ENCODE measurements at places on chromosomes 7 and 10. TPM values are rescaled to one million over a fixed set of nuclear protein-coding genes. Genes with fewer than 3 reads are reported as not detected.

- H3K27ac ChIP-seq = no peak overlapping the region
- no peaks in the 10 kb centered on the region for H3K36me3 ChIP-seq
- DNase-seq = no peak
- no peaks in the 10 kb centered on the region for H3K4me1 ChIP-seq
These were observed 63.0 kb upstream of the HPS1 start for GRCh38 chr10:98509745-98510144.

The GPR15LG gene
- total RNA-seq = not detected

The AGK gene
- total RNA-seq = 36.3 TPM

The ADO gene
- total RNA-seq = 26.2 TPM

- no peaks in the 10 kb centered on the region for H3K36me3 ChIP-seq
- no peak overlapping the region for H3K27ac ChIP-seq
- H3K27me3 ChIP-seq = peaks cover 6% of the 10 kb centered on the region
- DNase-seq = peak; percentile 31
- no peak overlapping the region for H3K4me3 ChIP-seq
- H3K4me1 ChIP-seq = no peaks in the 10 kb centered on the region
These were observed 10.2 kb upstream of the GDF2 start for GRCh38 chr10:47311932-47312662.

DNA sequence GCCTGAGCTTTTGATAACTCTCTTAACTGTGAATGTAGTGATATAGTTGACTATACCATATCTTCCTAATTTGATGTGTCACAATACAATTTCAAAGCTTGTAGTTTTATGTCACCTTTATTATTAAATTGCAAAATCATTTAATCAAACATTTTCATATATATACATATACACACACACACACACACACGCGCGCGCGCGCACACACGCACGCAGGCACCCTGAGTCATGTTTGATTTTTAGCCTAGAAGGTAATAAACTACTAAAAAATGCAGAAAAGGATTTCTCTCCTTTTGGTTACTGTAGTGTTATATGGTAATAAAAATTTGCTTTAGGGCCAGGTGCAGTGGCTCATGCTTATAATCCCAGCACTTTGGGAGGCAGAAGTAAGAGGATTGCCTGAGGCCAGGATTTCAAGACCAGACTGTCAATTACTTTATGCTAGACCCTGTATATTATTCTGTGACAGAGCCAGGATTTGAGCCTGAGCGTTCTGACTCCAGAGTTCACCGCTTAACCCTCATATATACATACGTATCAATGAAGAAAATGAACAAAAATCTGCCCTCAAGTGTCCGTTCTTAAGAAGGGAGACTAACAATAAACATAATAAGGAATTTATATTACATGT is 89.6 kb downstream of the PODXL start:
- H3K27me3 ChIP-seq = no peaks in the 10 kb centered on the region
- H3K4me1 ChIP-seq = no peaks in the 10 kb centered on the region

The THSD7A gene
- 0.05 TPM for total RNA-seq

The BAMBI gene
- total RNA-seq = 6.2 TPM

The DNTT gene
- total RNA-seq = not detected

- no peak overlapping the region for H3K27ac ChIP-seq
- DNase-seq = no peak
- H3K4me3 ChIP-seq = no peak overlapping the region
- no peaks in the 10 kb centered on the region for H3K36me3 ChIP-seq
- no peaks in the 10 kb centered on the region for H3K27me3 ChIP-seq
These were observed 36.0 kb downstream of the PHF14 start for GRCh38 chr7:11009631-11010030.

DNA sequence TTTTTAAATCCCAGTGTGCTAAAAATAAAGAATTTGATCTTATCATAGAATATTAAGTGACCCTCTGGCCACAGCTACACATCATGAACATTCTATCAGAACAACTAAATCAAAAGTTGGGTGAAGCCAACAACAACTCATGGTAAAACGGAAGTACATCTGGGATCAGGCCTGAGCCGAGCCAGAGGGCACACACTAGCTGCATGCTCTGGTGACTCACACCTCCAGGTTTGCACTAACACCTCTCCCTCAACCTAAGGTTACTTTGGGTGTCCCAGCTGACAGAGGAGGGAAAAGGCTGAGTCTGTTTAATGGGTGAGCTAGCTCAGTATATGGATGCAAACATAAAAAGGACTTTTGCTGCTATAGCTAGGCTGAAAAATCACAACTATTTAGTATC is 281.6 kb downstream of the HGF start:
- no peaks in the 10 kb centered on the region for H3K27me3 ChIP-seq
- H3K36me3 ChIP-seq = no peaks in the 10 kb centered on the region
- H3K4me3 ChIP-seq = no peak overlapping the region
- DNase-seq = no peak
- no peaks in the 10 kb centered on the region for H3K4me1 ChIP-seq

DNA sequence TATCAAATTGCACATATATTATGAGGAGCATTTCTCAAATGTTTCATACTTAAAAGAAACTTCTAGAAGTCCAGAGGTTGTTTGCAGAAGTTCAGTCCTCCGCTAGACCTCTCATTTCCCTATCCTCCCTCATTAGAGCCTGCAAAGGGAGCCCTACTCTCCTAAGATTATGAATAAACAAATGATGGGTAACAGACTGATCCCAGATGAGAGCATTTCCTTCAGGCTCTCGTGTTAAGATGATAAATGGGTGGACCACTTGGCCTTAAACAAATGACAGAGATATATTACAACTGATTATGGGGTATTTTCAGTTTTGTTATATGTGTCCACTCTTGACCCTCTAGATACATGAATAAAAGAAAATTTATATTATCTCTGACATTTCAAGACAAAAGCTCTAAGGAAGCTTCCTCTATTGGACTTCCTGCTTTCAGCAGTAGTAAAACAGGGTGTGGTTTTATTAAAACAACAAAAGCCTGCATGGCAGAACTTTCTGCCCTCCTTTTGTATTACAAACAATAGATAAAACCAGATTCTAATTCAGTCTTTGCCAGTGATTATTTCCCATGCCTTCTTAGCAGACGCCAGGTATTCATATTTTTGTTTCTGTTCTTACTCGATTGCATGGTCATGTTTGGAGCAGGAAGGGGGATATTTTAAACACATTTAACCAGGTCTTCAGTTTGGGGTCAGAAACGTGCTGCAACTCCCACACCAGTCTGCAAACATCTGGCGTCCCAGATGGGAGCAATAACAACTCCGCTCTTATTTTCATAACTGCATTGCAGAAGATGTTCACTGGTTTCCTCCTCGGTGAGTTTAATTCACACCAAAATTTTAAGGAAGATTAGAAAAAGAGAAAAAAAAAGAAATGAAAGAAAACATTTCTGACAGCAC is 52.4 kb upstream of the FAM204A start:
- H3K27me3 ChIP-seq = peaks cover 19% of the 10 kb centered on the region
- no peak overlapping the region for H3K27ac ChIP-seq
- no peak for DNase-seq
- H3K36me3 ChIP-seq = no peaks in the 10 kb centered on the region
- H3K4me1 ChIP-seq = no peaks in the 10 kb centered on the region
- H3K4me3 ChIP-seq = no peak overlapping the region

- H3K4me1 ChIP-seq = no peaks in the 10 kb centered on the region
- no peaks in the 10 kb centered on the region for H3K36me3 ChIP-seq
- DNase-seq = no peak
- H3K4me3 ChIP-seq = no peak overlapping the region
- H3K27me3 ChIP-seq = peaks cover 15% of the 10 kb centered on the region
These were observed 744 bp upstream of the BICC1 start for GRCh38 chr10:58511765-58512490.

The OR2A2 gene
- total RNA-seq = not detected

GRCh38 chr7:111883241-111883640 is 320.9 kb upstream of the IMMP2L start:
- DNase-seq = no peak
- H3K27ac ChIP-seq = no peak overlapping the region
- H3K4me1 ChIP-seq = no peaks in the 10 kb centered on the region
- no peak overlapping the region for H3K4me3 ChIP-seq
- no peaks in the 10 kb centered on the region for H3K36me3 ChIP-seq
- H3K27me3 ChIP-seq = no peaks in the 10 kb centered on the region

- no peak for DNase-seq
- no peak overlapping the region for H3K27ac ChIP-seq
- no peak overlapping the region for H3K4me3 ChIP-seq
- H3K27me3 ChIP-seq = no peaks in the 10 kb centered on the region
- H3K4me1 ChIP-seq = peaks cover 5% of the 10 kb centered on the region
These were observed 110.0 kb downstream of the ADAM22 start for GRCh38 chr7:88044069-88044468.

GRCh38 chr7:45001138-45001694 is 1.2 kb downstream of the CCM2 start:
- H3K27ac ChIP-seq = no peak overlapping the region
- H3K36me3 ChIP-seq = no peaks in the 10 kb centered on the region
- DNase-seq = no peak

DNA sequence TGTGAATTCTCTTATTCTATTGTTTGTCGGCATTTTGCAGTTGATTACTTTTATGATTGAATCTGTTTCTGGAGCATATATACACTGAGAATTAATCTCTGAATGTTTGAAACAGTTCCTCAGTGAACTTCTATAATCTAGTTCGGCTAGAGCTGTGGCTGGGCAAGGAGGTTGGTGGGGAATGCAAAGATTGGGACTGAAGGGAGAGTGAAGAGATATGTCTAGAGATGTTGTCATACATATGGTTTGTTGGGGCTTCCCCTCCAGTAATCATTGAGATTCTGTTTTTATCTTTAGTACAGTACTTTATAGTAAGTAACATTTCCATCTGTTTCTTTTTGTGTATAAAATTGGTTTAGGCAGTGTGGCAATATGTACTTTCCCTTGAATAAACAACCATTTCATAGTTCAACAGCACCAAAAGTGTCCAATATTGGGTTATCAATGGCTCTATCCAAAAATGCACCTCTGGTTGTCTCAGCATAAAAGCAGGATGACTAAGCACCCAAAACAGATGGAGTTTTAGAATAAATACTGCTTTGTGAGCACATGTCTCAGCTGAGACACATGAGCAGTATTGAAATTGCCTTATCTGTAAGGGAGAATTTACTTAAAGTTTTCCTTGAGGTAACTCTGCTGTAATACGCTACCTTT is 36.7 kb downstream of the WAC start:
- H3K36me3 ChIP-seq = peaks cover 5% of the 10 kb centered on the region
- no peaks in the 10 kb centered on the region for H3K27me3 ChIP-seq
- H3K4me1 ChIP-seq = peaks cover 9% of the 10 kb centered on the region
- no peak overlapping the region for H3K4me3 ChIP-seq
- DNase-seq = no peak
- no peak overlapping the region for H3K27ac ChIP-seq

The CLRN3 gene
- total RNA-seq = 0.39 TPM

The DEPP1 gene
- total RNA-seq = 3.8 TPM

The ATAD1 gene
- 66.4 TPM for total RNA-seq

The RADIL gene
- 5.3 TPM for total RNA-seq

The MAGI2 gene
- 0.22 TPM for total RNA-seq

The CREB5 gene
- 0.49 TPM for total RNA-seq

DNA sequence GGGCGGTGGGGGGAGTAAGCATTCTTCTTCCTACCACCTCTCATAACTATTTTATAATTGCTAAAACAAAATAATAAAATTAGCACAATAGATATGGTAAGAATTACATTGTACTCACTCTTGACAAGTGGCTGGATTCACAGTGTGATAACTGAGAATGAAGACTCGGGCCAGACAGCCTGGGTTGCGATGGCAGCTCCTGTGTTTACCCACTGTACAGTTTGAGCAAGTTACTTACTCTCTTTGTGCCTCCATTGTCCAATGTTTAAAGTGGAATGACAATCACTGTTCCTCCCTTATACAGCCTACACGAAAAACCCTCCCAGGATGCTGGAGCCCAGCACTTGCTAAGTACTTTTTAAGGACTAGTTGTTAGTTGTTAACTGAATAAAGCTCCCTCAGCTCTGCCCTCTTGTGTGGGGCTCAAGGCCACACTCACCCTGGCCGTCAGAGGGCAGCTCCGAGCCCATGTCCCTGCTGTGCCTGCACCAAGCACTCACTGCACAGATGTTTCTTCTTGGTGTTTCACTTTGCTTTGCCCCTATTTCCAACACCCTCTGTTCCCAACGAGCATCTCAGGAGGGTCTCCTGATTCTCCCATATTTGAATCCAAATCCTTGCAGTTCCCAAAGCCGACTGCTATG is 56.4 kb upstream of the NPS start:
- H3K27me3 ChIP-seq = peaks cover 53% of the 10 kb centered on the region
- peak; percentile 24 for DNase-seq
- H3K4me3 ChIP-seq = no peak overlapping the region
- no peaks in the 10 kb centered on the region for H3K4me1 ChIP-seq
- H3K36me3 ChIP-seq = no peaks in the 10 kb centered on the region

The GAD2 gene
- total RNA-seq = not detected

- H3K4me1 ChIP-seq = peaks cover 10% of the 10 kb centered on the region
- H3K27ac ChIP-seq = no peak overlapping the region
- no peaks in the 10 kb centered on the region for H3K27me3 ChIP-seq
- H3K36me3 ChIP-seq = peaks cover 8% of the 10 kb centered on the region
- H3K4me3 ChIP-seq = no peak overlapping the region
These were observed 28.7 kb downstream of the WIPI2 start for GRCh38 chr7:5218564-5219360.

GRCh38 chr10:70886921-70887665 is 1.3 kb downstream of the PCBD1 start:
- peak overlapping the region; percentile 96 for H3K27ac ChIP-seq
- H3K36me3 ChIP-seq = peaks cover 36% of the 10 kb centered on the region
- H3K27me3 ChIP-seq = no peaks in the 10 kb centered on the region
- peaks cover 38% of the 10 kb centered on the region for H3K4me1 ChIP-seq
- DNase-seq = no peak
- peak overlapping the region; percentile 78 for H3K4me3 ChIP-seq

The SLC26A4 gene
- total RNA-seq = 0.66 TPM

DNA sequence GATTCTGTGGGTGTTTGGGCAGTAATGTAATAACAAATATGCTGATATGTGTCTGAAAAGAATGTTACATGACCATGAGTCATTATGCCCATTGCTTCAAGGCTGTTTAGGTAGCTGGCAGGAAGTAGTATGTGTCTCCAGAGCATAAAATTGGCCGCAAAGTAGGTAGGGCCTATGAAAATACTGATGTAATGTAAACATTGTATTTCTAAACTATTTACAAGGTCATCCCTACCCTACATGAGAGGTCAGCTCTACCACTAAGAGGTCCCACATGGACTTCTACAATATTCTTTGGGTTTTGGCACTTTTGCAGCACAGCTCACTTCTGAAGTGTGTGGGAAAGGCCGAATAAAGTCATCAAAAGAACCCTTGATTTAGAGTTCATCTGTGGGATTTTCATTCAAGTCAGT is 301.9 kb downstream of the AHR start:
- DNase-seq = no peak
- no peaks in the 10 kb centered on the region for H3K27me3 ChIP-seq
- no peak overlapping the region for H3K27ac ChIP-seq
- H3K4me1 ChIP-seq = 0 out of 2 replicates have a peak, but pooled peaks cover 3% of the 10 kb centered on the region

DNA sequence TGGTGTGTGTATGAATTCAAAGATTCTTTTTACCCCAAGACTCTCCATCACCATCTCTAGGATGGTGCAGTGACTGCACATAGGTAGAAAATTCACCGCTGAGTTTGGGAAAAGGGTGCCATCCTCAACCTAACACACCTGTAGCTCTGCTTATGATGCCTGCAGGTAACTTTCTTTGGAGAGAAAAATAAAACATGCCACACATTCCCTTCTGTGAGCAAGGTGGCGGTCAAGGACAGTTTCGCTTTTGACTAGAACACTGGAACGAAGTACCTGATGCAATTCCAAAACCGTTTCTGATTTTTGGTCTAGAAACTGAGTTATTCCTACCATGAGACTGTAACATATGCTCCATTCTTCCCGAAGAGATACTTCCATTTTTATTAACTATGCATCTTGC is 205.6 kb downstream of the FGFR2 start:
- no peaks in the 10 kb centered on the region for H3K4me1 ChIP-seq
- no peak for DNase-seq
- H3K27ac ChIP-seq = no peak overlapping the region
- H3K27me3 ChIP-seq = no peaks in the 10 kb centered on the region

The NUTM2E gene
- total RNA-seq = 0.15 TPM
